Mesendoderm (in vitro differentiated cells): ENCODE measurements at places on chromosomes 3 and 15.
A peak's percentile ranks its signal among the peaks of the same experiment; 100 is the strongest.

DNA sequence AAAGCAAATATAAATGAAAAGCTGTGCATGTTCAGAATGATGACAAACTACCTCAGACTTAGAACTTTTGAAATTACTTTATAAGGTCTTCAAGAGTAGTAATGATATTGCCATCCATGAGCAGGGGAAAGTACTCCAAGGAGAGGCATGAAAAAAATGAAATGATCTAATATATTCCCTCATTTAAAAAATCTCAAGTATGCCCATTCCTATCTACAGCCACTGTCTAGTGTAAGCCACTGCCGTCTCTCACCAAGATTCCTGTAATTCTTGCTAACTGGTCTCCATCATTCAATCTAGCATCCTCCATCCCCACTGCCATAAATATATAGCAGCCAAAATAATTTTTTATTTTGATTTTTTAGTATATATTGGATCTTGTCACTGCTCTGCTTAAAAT, 258.8 kb downstream of the PLOD2 start:
- no peaks in the 10 kb centered on the region for H3K27me3 ChIP-seq
- no peak overlapping the region for H3K27ac ChIP-seq
- no peak for DNase-seq
- H3K4me1 ChIP-seq: no peaks in the 10 kb centered on the region
- H3K4me3 ChIP-seq: no peak overlapping the region
- H3K36me3 ChIP-seq: no peaks in the 10 kb centered on the region

DNA sequence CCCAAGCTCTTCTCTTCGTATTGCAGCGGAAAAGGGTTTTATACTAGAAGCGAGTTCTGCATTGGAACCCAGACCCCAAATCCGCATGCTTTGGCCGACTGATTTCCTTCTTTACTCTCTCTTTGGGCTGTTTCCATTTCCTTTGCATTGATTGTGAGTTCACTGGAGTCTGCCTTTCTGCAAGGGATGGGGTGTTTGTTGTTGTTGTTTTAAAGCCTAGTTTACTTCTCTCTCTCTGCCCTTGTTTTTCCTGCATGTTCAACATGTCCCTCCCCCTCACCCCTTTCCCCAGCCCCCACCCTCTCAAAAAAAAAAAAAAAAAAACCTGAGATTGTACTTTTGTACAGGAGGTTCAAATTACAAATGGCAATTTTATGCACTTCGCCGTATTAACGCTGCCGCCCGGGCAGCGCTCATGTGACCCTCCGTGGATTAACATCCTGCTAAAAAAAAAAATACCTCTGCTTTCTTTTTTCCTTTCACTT, 2.2 kb downstream of the NR2F2 start:
- H3K36me3 ChIP-seq: no peaks in the 10 kb centered on the region
- no peak overlapping the region for H3K4me3 ChIP-seq
- peaks cover 73% of the 10 kb centered on the region for H3K27me3 ChIP-seq
- no peak overlapping the region for H3K27ac ChIP-seq

DNA sequence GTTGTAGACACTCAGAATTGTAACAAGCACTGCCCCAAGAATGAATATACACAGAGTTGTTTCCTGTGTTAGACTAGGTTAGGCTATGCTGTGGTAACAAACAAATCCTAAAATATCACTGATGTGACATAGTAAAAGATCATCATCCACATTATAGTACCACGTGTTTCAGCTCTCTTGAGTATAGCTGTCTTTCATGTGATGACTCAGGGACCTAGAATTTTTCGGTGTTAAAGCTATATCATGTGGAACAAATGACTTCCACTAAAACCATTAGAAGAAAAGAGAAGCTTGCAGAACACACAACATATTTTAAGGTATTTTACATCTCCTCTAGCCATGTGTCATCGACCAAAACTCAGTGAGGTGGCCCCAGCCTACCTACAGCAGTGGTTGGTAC, 307.9 kb upstream of the RBMS3 start:
- no peak overlapping the region for H3K27ac ChIP-seq
- H3K4me1 ChIP-seq: no peaks in the 10 kb centered on the region
- no peak for DNase-seq
- H3K4me3 ChIP-seq: no peak overlapping the region
- no peaks in the 10 kb centered on the region for H3K36me3 ChIP-seq
- H3K27me3 ChIP-seq: no peaks in the 10 kb centered on the region

GRCh38 chr15:101498076-101498716, 8.7 kb upstream of the PCSK6 start:
- H3K27ac ChIP-seq: no peak overlapping the region
- H3K4me1 ChIP-seq: no peaks in the 10 kb centered on the region
- DNase-seq: no peak
- no peaks in the 10 kb centered on the region for H3K36me3 ChIP-seq
- H3K4me3 ChIP-seq: no peak overlapping the region

- no peak overlapping the region for H3K27ac ChIP-seq
- H3K27me3 ChIP-seq: no peaks in the 10 kb centered on the region
- H3K4me3 ChIP-seq: no peak overlapping the region
- H3K36me3 ChIP-seq: no peaks in the 10 kb centered on the region
These were observed 45.5 kb downstream of the FILIP1L start for GRCh38 chr3:100068826-100069225.

DNA sequence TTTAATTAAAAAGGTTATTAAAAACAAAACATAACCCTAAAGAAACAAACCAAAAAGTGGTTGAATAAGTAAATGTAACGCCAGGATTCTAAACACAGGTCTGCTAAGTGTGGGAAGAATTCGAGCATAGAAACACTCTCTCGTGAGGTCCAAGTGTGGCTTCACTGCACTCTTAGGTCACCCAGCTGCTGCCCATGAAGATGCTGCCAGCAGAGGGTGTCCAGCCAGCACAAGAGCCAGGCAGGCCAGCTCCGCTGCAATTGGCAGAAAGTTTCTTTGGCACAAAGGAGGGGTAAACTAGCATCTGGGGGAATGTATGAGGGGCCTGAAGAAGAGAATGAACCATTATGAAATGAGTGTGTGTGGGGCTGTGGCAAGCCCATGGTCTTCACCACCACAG, 215.7 kb upstream of the FEZF2 start:
- no peak overlapping the region for H3K27ac ChIP-seq
- no peaks in the 10 kb centered on the region for H3K36me3 ChIP-seq
- H3K4me3 ChIP-seq: no peak overlapping the region
- no peaks in the 10 kb centered on the region for H3K4me1 ChIP-seq

- H3K4me3 ChIP-seq: no peak overlapping the region
- peaks cover 2% of the 10 kb centered on the region for H3K4me1 ChIP-seq
- DNase-seq: peak; percentile 39
- H3K27me3 ChIP-seq: no peaks in the 10 kb centered on the region
- no peak overlapping the region for H3K27ac ChIP-seq
- H3K36me3 ChIP-seq: no peaks in the 10 kb centered on the region
These were observed 26.7 kb downstream of the PIK3CA start for GRCh38 chr3:179174898-179175297.

DNA sequence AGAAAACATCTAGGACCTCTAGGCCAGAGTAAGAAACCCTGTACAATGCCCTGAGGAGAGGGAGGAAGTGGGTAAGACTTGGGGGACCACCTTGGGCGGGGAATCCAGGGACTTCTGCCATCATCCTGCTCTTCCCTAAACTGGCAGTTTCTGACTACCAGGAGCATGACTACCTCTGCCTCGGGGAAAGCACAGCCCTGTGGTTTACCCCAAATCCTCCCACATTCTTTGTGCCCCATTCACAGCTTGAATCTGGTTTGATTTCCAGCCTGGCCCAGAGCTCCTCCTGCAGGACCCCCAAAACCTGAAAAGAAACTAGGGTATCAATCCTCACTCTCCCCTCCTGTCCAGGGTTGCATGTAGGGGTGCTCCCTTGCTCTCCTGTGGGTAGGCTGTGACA, 4.7 kb downstream of the C3orf18 start:
- H3K4me1 ChIP-seq: peaks cover under 1% of the 10 kb centered on the region
- DNase-seq: no peak
- H3K36me3 ChIP-seq: no peaks in the 10 kb centered on the region
- H3K27ac ChIP-seq: no peak overlapping the region
- no peak overlapping the region for H3K4me3 ChIP-seq
- peaks cover 3% of the 10 kb centered on the region for H3K27me3 ChIP-seq

DNA sequence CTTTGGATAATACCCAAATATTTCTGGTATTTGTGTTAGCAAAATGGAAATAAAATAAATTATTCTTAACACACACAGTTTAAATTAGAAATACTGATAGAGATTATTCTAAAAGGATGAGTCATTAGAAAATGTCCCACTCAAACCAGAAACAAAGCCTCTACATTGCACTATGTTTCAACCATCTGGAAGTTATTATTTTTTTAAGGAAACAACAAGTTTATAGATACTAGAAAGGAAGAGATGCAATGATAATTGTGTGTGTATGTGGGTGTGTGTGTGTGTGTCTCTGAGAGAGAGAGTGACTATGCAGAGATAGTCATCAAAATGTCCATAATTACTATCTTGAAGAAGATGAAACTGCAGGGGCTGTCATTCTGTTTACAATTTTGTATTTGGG, 1340.5 kb downstream of the ROBO1 start:
- no peaks in the 10 kb centered on the region for H3K4me1 ChIP-seq
- DNase-seq: no peak
- no peaks in the 10 kb centered on the region for H3K36me3 ChIP-seq
- H3K4me3 ChIP-seq: no peak overlapping the region
- H3K27me3 ChIP-seq: no peaks in the 10 kb centered on the region

DNA sequence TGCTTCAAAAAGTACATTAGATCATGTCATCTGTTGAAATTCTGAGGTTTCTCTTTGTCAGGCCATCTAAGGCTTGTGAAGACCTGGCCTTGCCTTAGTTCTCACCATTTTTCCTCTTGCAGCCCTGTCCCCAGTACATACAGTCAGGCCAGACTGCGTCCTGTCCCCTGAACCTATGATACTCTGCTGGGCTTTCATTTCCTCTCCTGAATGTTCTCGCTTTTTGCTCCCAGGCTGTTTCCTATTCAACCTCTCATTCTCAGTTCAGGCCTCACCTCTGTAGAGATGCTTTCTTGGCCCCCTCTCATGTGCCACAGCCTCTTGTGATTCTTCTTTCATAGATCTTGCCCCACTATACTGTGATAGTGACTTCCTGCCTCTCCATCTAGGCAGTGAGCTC, 648.8 kb upstream of the KCNMB2 start:
- H3K27me3 ChIP-seq: no peaks in the 10 kb centered on the region
- no peaks in the 10 kb centered on the region for H3K36me3 ChIP-seq
- no peak overlapping the region for H3K27ac ChIP-seq
- H3K4me1 ChIP-seq: no peaks in the 10 kb centered on the region

DNA sequence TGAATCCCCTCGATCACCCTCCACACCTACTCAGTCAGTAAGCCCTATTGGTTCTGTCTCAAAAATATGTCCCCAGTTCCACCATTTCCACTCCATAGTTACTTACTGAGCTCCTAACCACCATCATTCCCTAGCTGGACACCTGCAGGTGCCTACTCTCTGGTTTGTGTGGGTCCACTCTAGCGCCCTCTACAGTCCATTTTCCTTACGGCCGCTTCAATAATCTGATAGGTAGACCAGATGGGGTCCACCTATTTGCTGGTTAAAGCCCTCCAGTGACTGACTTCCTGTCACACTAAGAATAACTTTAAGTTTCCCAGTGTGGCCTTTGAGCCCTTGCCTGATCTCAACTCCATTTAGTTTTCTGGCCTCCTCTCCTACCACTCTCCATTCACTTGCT, 5.0 kb downstream of the GXYLT2 start:
- H3K27ac ChIP-seq: no peak overlapping the region
- no peak overlapping the region for H3K4me3 ChIP-seq
- no peaks in the 10 kb centered on the region for H3K27me3 ChIP-seq
- H3K4me1 ChIP-seq: no peaks in the 10 kb centered on the region
- H3K36me3 ChIP-seq: no peaks in the 10 kb centered on the region
- DNase-seq: peak; percentile 81

DNA sequence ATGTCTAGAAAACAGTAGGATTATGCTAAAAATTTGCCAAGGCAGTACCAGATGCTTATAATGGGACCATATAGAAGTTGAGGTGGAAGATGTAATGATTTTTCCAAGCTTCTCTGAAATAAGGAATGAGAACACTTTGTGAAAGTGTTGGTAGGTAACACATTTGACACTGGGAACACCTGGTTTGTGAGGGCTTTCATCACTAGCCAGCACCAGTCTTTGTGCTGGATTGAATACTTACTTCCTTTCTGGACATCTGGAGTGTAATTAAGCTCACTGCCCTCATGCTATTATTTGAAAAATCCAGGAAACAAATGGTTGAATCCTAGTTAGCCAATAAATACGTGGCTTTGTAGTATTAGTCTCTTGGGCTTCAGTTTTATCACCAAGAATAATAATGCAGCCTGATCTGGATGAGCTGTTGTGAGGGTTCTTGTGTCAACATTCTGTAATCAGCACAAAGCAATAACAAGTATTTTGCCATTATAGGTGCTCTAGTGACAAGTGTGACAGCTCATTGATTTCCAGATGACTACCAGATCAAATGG, 12.9 kb downstream of the CCDC80 start:
- H3K4me3 ChIP-seq: no peak overlapping the region
- DNase-seq: no peak
- no peaks in the 10 kb centered on the region for H3K27me3 ChIP-seq
- peaks cover 2% of the 10 kb centered on the region for H3K4me1 ChIP-seq
- no peak overlapping the region for H3K27ac ChIP-seq

DNA sequence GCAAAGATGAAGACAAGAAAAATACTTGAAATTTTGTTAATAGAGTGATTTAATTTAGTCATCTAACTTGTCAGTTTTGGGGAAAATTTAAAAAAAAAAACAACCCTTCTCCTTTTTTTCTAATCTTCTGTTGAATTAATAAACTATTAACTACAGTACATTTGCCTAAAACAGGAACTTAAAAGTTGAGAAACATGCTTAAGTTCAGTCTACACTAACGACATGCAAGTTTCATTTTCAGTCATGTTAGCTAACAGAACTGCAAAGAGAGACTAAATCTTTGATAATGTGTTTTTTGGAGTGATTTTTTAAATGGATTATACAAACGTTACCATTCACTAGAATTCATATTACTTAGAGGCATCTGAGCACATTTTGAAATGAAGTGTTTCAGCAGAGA, 71.9 kb upstream of the MBNL1 start:
- H3K4me3 ChIP-seq: no peak overlapping the region
- H3K27me3 ChIP-seq: no peaks in the 10 kb centered on the region
- H3K27ac ChIP-seq: no peak overlapping the region
- no peaks in the 10 kb centered on the region for H3K36me3 ChIP-seq
- no peak for DNase-seq

DNA sequence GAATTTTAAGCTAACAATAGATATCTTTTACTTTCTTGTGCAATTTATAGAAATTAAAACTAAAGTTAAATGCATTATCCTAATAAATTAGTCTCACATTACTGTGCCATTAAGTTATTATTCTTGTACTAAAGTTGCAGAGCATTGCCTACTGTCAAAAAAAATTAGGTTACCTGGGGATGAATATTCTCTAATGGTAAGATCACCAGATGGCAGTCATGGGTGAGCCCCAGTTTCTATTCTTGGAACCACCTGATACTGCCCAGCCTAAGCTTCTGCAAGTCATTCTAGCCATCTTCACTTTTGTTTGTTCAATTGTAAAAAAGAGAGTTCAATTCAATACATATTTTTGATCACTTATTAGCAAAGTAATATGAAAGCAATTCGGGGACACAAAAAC, 213.2 kb downstream of the CADM2 start:
- H3K36me3 ChIP-seq: no peaks in the 10 kb centered on the region
- H3K27ac ChIP-seq: no peak overlapping the region
- DNase-seq: no peak

GRCh38 chr3:101940521-101941317, 91.4 kb downstream of the NFKBIZ start:
- no peak overlapping the region for H3K4me3 ChIP-seq
- H3K4me1 ChIP-seq: no peaks in the 10 kb centered on the region
- H3K27ac ChIP-seq: no peak overlapping the region
- peak; percentile 45 for DNase-seq
